ENCODE measurements at places on chromosomes 11 and 22.

- DNase-seq: no peak
Observed at GRCh38 chr11:69654660-69655478, 13.9 kb downstream of the CCND1 start.

DNA sequence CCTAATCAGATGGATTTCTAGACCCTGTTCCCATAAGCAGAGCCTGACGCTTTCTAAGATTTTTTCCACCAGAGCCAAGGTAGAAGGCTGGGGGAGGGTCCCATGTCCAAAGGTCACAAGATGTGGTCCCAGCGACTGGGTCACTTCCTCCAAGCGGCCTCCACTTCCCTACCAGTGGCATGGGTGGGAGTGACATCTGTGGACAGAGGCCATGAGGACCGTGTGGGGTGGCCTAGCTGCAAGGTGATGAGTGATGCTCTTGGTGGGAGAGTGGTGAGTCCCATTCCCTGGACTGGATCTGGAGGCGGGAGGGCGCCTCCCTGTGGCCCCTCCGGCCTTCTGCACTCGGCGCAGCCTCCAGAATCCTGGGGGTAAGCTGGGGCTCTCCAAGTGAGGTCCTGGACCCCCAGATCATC lies 32.4 kb upstream of the PRR5 start:
- no peak for DNase-seq

DNA sequence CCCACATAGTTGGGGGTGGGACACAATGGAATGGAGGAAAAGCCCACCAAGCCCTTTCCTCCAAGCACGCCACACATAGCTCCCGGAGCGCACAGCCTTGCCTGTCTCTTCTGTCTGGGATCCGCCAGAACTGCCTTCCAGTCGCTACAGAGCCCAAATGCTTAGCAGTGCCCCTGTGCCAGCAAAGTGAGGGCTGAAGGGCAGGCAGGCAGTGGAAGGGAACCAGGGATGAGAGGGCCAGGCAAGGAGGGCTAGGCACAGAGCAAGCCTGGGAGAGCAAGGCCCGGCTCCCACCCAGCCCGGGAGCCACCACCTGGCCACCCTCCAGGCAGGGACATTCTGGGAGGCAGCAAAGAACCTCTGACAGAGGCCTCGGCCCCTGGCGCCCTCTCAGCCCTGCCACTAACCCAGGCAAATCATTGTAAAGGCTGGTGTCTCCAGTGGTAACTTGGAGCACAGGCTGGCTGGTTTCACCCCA lies 32.5 kb downstream of the PPP2R1B start:
- DNase-seq: no peak

- DNase-seq: no peak
Observed at GRCh38 chr11:106917973-106918372, 100.3 kb downstream of the GUCY1A2 start.

- DNase-seq: no peak
Observed at GRCh38 chr11:117863383-117863782, 13.1 kb downstream of the FXYD6 start.

DNA sequence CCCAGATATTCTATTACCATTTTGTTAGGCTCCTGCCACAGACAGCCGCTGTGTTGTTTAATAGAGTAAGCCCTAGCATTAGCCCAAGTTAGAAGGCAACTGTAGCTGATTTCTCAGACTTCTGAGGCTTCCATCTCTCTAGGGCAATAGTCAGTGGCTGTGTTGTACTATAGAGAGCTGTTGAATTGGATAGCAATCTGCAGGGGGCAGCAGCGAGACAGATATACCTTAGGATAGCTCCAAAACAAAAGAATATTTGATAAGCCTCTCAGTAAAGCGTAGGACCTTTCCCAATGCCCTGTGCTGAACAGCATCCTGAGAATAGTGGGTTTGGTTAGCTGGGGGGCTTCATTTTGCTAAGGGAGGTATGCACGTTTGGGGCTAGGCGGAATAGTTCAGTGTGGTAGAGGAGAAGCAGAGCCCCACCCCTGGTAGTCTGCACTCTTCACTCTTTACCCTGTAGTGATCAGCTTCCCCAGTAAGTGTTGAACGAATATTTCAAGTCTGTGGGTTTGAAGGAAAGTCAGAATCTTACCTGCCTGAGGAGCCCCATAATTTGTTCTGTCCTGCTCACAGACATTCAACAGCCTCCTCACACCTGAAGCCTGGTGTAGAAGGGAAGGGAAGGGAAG lies 515.1 kb downstream of the INSC start:
- DNase-seq: no peak

DNA sequence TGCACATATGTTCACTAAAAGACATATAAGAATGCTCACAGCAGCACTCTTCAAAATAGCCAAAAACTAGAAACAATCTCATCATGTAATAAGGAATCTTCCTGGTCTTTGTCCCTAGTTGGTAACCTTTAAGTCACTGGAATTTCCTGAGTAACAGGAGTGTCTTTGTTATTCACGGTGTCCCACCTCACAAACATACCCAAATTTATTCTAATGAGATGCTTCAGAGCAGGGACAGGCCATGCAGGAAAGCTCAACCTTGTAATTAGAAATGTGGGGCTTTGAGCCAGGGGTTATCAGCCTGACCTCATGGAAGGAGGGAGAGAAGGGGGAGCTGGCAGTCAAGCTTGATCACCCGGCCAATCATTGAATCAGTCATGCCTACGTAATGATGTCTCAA lies 40.3 kb upstream of the NFRKB start:
- DNase-seq: no peak

DNA sequence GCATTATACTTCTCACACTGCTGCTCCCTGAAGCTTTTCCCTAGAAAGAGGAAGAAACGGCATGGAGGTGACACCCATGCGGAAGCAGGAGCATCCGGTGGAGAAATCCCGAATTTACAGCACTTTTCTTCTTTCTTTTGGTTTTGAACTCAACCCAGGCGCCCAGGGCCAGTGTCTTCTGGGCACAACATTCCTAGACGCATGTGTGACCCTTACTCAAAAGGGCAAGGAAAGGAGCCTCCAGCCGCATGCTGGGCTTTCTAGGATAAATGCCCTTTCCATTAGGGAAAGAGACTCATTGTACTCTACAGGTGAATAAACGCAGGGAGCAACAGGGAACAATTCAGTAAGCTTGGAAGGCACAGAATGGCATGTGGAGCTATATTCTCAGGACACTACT lies 19.5 kb downstream of the ADAMTS8 start:
- no peak for DNase-seq

GRCh38 chr11:15971215-15971546 lies 385.2 kb downstream of the SOX6 start:
- no peak for DNase-seq

GRCh38 chr22:20203552-20204201 lies 52.8 kb upstream of the CCDC188 start:
- DNase-seq: no peak

DNA sequence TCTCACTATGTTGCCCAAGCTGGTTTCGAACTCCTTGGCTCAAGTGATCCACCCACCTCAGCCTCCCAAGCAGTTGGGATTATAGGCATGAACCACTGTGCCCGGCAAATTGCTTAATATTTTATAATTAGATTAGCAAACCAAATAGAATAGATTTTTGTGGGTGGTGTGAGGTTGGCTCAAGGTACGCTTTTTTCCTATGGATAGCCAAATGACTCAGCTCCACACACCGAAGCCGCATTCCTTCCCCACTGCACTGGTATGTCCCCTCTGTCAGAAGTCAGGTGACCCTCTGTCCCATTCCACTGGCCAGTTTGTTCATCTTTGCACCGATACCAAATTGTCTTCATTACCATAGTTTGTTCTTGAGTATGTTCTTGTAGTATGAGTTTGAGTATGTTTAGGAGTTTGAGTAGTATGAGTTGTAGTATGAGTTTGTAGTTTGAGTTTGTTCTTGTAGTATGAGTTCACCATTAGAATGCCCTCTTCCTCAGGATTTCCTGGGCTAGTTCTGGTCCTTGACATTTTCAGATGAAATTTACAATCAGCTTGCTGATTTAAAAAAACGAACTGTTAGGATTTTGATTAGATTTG lies 19.4 kb downstream of the SUSD2 start:
- no peak for DNase-seq

DNA sequence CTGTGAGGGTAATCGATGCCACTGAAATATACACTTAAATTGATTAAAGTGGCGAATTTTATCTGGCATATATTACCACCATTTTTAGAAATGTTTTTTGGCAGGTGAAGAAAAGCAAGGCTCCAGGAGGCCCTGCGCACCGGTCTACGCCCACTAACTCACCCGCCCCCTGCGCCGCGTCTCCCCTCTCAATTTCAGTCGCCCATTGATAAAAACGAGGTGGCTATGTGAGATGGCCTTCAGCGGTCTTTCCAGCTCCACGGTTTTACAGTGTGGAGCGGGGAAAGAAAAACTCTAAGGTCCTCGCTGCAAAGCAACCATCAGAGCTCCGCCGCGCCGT lies 602 bp upstream of the AQP11 start:
- no peak for DNase-seq

DNA sequence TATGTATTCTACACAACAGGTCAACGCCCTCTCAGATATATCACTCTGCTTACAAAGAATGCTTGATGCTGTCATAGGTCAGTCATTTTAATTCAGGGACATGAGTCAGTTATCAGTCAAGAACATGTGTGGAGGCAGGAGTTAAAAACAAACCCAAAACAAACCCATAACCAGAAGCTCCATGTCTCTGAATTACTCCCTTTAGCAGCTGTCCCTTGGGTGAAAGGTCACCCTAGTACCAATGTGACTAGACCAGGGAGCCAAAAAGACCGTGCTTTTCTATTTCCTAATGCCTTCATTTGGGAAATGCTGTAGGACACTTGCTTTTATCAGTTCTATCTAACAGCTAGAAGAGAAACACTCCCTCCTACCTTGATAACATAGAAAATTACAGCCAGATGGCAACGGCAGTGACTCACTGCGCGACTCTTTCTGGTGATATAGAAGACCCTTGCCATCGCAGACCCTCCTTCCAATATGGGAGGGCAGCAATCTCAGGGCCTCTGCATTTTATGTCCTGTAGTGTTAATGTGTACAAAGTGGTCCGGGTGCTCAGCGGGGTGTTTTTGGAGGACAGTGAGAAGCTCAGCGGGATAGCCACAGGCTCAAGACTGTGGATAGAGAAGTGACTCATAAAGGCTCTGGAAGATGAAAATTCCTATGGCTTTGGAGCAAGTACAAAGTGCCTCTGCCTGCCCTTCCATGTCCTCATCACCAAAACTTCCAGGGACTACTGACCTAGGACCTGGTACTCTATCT lies 24.8 kb downstream of the APOL5 start:
- DNase-seq: no peak

GRCh38 chr11:29263971-29264682 lies 752.7 kb downstream of the KCNA4 start:
- no peak for DNase-seq

- DNase-seq: no peak
Observed at GRCh38 chr11:47244448-47245350, 3.9 kb downstream of the ACP2 start.

DNA sequence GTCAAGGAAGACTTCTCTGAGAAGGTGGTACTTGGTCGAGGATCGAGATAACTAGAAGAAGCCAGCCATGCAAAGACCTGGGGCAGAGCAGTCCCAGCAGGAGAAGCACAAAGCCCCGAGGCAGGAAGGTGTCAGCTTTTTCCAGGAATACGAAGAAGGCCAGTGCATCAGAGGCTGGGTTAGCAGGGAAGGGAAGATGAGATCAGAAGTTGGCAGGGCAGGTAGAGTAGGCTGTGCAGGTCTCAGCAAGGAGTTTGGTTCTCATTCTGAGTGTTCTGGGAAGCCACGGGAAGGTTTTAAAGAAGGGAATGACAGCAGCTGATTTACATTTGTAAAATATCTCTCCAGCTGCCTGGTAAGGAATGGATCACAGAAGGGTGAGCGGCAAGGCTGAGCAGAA lies 111.3 kb downstream of the TENM4 start:
- DNase-seq: no peak

DNA sequence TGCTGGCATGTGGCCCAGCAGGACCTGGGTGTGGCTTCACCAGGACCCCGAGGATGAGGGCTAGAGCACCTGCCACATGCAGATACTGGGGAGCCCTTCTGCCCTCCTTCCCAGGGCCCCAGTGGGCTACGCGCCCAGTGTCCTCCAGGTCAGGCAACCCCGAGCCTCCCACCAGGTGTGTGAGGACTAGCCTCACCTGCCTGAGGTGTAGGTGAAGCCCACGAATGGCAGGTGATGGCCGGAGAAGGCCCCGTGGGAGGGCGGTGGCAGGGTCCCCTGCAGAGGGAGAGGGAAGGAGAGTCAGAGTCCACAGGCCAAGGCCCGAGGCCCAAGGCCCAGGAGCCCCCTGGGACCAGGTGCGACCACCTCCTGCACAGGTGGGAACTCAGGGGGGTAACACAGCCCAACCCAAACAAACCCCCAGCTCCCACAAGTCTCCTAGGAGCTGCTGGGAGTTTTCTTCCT lies 6.5 kb downstream of the CDC42BPG start:
- DNase-seq: no peak

- DNase-seq: no peak
Observed at GRCh38 chr22:36737776-36738175, 34.2 kb upstream of the CACNG2 start.

- DNase-seq: no peak
Observed at GRCh38 chr11:128336203-128336602, 251.2 kb downstream of the ETS1 start.

DNA sequence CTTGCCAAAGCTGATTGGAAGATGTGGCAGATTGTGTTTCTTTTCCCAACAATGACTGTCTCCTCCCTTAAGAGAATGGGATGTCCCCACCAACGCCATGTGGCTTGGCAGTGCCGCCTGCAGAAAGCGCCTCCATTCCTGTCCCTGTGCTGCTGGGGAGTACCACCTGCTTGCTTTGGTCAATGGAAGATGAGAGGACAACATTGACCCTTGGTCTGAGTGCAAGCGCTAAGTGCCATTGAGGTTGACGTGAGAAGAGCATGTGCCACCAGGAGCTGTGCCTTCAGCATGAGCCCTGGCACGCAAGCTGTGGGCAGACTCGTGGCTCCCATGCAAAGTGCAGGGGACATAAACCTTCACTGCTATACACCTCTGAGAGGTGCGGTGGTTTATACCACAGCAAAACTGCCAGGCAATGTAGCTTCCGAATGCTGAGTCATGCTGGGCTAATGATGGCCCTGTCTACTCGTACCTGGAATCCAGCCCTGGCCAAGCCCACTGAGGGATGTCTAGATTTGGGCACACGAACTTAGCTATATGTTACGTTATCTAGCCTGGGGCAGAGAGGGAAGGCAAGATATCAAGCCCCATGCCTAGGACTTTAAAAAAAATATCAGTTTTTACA lies 41.9 kb downstream of the MYEOV start:
- DNase-seq: no peak

- DNase-seq: no peak
Observed at GRCh38 chr11:73652046-73652730, 5.8 kb downstream of the PLEKHB1 start.

GRCh38 chr11:11171854-11172253 lies 181.2 kb downstream of the CSNK2A3 start:
- no peak for DNase-seq

- no peak for DNase-seq
Observed at GRCh38 chr22:29617922-29618629, 14.6 kb downstream of the NF2 start.

Measured in GOT3 (cell line).